Fibroblast of villous mesenchyme (primary cell): ENCODE measurements at places on chromosomes 4 and X.

GRCh38 chrX:44903830-44904530 lies 31.0 kb downstream of the KDM6A start:
- no peak for DNase-seq

- no peak for DNase-seq
Observed at GRCh38 chr4:71568131-71568530, 215.7 kb downstream of the GC start.

GRCh38 chrX:20499763-20500162 lies 233.1 kb upstream of the RPS6KA3 start:
- DNase-seq, result no peak

GRCh38 chr4:70752236-70752635 lies 30.5 kb downstream of the RUFY3 start:
- DNase-seq, result no peak

- no peak for DNase-seq
Observed at GRCh38 chr4:53695540-53696463, 104.5 kb upstream of the LNX1 start.
